Neural crest cell (in vitro differentiated cells): ENCODE measurements at places on chromosomes 6 and 20.

- no peak for DNase-seq
Measured at GRCh38 chr6:144678844-144679243, 393.7 kb downstream of the UTRN start.

DNA sequence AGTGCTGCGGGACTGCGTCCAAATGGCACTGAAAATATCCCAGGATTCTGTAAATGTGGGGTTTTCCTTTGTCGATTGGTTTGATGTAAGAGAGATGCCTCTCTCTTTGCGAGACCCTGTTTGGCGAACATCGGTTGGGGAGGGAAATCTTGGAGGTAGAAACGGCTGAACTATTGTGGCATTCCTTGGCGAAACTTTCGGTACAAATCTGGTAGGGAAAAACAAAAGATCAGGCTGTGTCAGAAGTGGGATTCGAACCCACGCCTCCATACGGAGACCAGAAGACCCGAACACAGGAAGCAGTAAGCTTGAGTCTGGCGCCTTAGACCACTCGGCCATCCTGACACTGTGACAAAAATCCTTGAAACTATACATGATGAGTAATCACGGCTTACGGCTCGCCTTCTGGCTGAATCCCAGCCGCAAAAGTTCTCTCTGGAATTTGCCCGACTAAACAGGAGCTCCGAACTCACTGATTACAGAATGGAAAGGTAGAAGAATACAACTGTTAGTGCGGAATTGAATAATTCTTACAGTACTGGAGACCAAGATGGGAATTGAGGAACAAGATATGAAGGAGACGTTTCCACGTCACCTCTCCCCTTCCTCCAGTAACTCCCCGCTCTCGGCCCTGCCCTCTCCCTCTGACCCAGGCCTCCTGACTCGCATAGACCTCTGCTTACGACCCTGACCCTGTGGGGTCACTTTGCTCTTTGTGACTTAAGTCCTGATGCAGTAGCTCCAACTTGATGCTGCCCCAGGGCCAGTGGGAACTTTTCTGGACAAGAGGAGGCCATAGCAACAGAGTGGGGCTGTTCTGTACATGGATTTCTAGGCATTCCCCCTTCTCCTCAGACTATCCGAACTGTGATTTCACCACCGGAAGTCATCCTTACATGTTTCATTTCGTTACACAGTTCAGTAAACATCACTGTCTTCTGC, 132.8 kb upstream of the ZNF184 start:
- DNase-seq, result peak; percentile 62

GRCh38 chr6:146813554-146813953, 214.8 kb downstream of the ADGB start:
- DNase-seq, result no peak

DNA sequence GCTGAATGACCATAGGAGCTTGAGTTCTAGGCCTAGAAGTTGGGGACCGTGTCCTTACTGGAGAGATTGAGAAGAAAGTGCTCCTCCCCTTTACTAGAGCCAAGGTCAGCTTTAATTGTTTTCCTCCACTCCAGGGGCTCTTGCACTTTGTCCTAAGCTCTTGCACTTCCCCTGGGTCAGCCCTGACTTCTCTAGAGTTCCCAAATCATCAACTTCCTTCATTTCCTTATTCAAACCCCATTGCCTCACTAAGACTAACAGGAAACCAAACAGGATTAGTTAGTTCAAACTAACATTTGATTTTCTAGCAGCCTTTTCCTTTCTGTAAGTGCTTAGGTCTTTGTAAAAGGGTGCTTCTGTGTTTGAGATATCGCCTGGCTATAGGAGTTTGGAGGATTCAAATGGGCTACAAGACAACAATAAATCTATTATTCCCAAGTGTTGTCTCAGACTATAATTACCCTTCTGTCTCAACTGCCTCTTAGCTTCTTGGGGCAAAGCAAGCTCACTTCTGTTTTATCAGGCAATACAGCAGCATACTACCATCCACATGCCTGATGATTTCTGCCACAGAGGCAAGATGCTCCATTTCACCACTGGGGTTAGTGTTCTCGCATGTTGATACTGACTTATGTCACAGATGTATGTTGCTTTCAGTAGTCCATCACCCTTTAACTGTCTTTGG, 12.8 kb upstream of the DTNBP1 start:
- no peak for DNase-seq

DNA sequence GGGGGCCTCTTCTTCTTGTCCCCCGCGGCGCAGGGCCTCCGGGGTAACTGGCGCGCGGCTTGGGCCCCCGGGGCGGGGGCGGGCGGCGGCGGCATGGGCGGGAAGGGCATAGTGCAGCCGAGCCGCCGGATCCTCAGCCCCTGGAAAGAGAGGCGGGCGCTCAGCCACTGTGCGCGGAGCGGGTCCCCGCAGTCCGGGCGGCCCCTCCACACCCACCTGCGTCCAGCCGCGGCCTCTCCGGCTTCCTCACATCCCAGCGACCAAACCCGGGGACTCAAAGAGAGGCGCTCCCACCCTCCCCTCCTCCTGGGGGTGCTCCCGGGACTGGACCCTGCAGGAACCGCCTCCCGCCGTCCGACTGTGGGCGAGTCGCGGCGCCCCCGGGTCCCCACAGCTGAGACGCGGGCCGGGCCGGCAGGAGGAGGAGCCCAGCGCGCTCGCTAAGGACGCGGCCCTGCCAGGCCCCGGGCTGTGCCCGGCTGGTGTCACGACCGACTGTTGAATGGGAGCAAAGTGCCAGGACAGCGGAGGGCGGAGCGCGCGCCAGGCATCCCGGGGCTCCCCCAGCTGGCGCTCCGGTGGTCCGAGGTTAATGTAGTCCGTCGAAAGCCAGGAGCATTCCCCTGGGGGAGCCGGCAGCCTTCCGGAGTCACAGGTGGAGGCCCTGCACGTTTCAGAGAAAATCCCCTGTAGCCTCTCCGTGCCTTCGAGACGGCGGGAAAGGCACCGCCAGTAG, at the start of gene PRR18:
Gene PRR18, minus strand, starts transcription at position 360 of the 736 bp plus-strand sequence. Its CDS starts 250 bp downstream, at position 110.
- DNase-seq, result peak; percentile 31

DNA sequence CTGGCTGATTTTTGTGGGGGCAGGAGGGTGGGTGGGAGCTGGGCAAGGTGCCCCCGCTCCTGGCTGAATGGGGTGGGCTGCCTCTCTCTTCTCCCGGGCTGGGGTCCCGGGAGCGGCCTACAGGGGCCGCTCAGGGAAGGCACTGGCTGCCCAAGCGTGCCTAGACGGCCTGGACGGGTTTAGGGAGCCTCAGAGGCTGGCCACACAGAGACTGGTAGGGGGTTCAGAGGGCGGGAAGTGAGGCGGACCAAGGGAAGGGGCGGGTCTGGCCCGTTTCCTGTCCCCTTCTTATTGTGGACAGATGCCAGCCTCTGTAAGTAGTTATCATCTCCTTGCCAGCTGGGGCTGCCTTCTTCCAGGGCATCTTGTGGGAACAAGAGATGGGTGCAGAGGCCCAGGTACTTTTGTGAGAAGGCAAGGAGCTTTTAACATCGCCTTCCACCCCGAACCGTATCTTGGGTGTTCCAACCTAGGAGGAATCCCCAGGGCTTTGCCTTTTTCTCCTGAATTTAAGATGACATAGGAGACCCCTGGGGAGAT, 437 bp downstream of the CD40 start:
- no peak for DNase-seq

DNA sequence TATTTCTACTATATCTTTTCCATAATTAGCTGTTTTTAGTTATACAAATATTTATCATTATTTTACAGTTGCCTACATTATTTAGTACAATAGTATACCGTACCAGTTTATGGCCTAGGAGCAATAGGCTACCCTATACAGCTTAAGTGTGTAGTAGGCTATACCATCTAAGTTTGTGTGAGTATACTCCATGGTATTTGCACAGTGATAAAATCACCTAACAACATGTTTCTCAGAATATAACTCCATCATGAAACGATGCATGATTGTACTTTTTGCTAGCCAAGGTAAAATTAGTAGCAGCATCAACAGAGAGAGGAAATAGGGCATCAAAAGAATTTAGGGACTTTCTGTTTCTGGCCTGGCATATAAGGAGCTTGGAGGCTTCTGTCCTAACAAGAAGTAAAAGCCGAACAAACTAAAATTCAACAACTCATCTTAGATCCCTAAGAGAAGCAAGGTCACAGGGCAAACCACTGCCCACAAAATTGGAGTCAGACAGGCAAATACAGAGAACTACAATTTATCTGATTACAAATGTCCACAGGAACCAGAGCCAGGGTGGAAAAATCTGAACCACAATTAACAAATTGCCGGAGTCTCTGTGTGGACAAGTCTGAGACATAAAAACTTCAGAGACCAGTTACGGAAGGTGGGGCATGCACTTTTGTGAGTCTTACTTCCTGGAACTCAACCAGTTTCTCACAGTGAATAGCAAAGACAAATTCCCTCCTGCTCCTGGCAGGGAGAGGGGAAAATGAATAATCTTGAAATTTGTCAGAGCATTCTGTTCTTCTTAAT, 671.4 kb downstream of the RFPL4B start:
- DNase-seq, result no peak

DNA sequence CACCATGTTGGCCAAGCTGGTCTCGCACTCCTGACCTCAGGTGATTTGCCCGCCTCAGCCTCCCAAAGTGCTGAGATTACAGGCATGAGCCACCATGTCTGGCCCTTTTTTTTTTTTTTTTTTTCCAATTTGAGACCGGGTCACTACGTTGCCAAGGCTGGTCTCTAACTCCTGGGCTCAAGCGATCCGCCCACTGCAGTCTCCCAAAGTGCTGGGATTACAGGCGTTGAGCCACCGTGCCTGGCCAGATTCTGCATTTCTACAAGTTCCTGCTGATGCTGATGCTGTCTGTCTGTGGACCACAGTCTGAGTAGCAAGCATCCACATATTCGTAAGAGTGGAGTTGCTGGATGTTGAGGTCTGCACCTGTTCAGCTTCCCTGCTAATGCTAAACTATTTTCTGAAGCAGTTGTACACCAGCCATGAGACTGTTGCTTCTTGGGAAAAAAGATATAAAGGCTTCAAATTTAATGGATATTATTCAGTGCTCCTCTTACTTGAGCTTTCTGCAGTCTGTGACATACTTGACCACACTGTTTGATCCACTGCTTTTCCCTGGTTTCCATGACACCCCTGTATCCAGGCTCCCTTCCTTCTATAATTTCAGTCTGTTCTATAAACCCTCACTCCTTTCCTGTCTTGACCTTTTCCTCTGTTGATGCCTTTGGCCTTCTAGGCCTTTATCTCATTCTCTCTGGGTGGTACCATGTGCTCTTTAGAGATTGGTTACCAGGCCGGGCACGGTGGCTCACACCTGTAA, 10.1 kb upstream of the ZBTB12 start:
- DNase-seq, result no peak
